ENCODE measurements at places on chromosomes 4 and X.

GRCh38 chr4:83556816-83557215 lies 20.9 kb downstream of the GPAT3 start:
- no peak for DNase-seq

- no peak for DNase-seq
Measured at GRCh38 chr4:16489226-16489625, 263.0 kb upstream of the TAPT1 start.

GRCh38 chrX:91414713-91415112 lies 19.9 kb upstream of the PABPC5 start:
- no peak for DNase-seq

DNA sequence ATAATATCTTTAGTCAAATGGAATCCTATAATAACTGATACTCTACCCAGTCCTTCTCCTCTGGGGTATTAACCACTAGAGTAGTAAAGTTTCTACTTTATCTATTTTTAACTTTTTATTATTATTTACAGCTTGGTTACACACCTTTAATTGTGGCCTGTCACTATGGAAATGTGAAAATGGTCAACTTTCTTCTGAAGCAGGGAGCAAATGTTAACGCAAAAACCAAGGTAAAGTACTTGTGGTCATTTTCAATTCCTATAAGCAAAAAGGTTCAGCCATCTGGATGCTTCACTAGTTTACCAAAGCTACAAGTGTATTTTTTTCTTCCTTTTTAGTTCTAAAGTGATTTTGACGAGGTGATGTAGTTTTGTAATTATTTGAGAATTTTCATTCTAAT lies 238.8 kb downstream of the ANK2 start:
- DNase-seq: no peak

DNA sequence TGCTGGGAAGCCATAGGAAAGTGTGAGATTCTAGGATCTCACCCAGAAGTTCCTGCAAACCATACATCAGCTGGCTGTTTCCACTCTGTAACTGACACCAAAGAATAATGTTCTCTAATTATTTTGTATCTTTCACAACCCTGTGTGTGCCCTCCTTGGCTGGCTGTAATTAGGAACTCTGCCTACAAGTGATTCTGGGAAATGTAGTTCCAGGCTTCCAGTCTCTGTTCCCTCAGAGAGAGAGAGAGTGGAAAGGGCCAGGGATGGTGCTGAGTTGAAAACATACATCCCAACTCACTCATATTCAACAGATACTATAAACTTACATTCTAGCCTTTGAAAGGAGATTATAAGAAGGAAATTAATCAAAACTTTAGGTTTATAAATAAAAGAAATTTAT lies 57.5 kb upstream of the C1QTNF7 start:
- no peak for DNase-seq

DNA sequence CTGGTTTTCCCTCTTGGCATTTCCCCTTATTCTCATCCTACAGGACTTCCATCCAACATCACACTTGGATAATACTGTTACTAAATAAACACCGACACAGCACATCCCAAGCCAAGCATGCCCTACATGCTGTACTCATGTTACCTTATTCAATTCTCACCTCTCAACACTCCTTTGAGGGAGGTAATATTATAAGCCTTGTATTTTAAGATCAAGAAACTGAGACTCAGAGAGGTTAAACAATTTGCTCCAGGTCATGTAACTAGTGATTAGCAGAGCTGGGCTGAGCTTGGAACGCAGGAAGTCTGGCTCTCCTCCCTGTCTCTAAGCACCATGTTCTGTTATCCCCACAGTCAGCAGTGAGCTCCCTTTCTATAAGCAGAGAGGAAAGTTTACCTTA lies 333.6 kb upstream of the IGFBP7 start:
- DNase-seq: no peak

DNA sequence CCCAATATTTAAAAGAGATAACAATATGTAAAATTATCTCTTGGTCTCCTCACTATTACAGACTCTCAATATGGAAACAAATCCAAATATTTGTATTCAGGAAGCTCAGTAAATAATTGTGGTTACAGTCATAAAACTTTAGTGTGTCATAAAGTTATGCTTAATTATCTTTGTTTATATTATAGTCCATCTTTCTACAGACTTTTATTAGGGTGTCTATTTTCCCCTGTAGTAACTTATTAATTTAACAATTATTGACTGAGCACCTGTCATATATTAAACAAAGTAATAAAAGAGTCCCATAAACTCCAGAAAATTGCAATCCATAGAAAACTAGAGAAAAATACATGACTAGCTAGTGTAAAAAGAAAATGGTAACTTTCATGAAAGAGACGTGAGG lies 61.6 kb upstream of the GPM6A start:
- DNase-seq: no peak

DNA sequence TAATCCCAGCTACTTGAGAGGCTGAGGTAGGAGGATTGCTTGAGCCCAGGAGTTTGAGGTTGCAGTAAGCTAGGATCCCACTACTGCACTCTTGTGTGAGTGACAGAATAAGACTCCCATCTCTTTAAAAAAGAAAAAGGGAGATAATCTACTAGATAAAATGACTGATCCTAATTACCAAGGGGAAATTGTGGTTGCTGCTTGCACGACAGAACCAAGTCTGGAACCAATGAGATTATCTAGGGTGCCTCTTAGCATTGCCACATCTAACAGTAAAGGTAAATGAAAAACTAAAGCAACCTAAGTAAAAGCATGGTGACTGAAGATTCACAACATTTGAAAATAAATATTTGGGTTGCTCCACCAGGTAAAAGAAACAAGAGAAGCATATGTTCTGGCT lies 185.1 kb downstream of the PDHA2 start:
- no peak for DNase-seq

DNA sequence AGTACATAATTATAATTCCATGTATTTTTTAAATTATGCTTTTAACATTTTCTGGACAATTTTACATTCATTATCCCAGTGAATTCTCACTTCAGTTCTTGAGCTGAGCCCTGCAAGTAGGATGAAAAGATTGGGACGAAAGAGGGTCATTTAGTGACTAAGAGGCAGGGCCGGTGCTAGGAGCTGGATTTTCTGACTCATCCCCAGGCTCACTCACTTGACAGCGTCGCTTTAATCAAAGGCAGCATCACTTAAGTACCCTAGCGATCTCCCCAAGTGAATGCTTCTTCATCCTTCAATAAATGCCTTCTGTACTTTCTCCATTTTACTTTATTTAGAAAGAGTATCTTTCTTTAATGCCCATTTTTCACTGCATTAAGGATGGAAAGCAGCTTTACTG lies 263.6 kb downstream of the HS3ST1 start:
- DNase-seq: peak; percentile 45

DNA sequence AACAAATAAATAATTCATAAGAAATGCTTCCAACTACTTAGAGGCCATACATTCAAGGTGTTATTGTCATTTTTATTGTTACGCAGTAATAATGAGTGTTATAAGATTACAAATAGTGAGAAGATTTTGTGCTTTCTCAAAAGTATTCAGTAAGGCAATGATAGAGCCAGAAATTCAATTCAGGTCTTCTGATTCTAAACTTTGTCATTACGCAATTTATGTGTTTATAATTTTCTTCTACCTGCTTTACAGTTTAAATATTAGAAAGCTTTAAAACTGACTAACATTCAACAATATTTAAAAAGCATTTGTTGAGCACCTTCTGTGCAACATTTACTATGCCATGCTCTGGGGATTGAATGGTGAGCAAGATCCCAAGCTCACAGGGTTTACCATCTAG lies 183.4 kb upstream of the ETNPPL start:
- no peak for DNase-seq

- DNase-seq: no peak
Measured at GRCh38 chr4:42306221-42307109, 90.8 kb upstream of the SHISA3 start.

GRCh38 chr4:1683261-1683735 lies 815 bp downstream of the FAM53A start:
- peak; percentile 89 for DNase-seq

GRCh38 chr4:24890561-24891126 lies 22.2 kb downstream of the CCDC149 start:
- no peak for DNase-seq

DNA sequence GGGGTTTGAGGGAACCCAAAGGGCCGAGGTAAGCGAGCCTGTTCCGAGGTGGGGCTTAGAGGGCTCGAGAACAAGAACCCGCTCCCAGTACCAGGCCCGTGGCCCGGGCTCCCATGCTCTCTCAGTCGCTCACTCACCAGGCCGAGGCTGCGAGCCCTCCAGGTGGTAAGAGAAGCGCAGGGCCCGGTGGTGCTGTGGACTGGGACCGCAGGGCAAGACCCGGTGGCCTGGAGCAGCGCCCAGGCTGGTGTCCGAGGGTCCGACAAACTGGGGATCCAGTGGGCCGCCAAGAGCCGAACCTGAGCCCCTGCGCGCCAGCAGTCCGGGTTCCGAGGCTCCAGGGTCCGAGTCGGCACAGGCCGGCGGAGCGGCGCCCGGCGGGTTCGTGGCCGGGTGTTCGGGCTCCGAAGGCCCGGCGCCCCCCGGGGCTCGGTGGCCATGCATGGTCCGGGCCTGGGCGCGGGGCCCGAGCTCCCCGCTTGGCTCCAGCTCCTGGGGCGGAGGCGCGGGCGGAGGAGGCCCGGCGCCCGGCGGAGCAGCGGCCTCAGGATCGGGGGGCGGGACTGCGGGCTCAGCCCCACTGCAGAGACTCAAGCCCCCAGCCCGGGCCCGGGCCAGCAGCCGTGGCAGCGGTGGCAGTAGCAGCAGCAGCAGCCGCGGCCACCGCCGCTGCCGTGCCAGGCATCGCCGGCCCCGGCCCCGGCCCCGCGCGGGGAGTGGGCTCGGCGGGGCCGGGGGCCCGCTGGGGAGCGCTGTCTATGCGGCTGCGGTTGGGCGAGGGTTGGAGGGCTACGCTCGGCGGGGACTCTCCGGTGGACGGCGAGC lies 833 bp downstream of the FGD1 start:
- DNase-seq: no peak

DNA sequence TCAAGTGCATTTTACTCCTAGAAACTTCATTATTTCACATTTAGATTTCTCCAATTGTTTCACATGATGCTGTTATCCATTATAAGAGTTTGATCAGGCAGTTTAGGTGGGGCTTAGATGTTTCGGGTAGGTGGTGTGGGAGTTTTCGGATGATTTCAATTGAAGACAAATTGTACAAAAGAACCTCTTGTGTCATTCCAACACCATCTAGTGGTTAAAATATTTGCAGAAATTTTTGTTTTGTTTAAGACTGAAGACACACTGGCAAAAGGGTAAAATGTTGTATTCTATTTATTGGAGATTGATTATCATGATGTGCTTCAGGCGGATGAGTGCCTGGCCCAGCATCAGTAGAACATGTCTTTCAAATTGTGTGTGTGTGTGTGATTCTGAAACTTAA lies 212.7 kb downstream of the SH3BGRL start:
- no peak for DNase-seq

DNA sequence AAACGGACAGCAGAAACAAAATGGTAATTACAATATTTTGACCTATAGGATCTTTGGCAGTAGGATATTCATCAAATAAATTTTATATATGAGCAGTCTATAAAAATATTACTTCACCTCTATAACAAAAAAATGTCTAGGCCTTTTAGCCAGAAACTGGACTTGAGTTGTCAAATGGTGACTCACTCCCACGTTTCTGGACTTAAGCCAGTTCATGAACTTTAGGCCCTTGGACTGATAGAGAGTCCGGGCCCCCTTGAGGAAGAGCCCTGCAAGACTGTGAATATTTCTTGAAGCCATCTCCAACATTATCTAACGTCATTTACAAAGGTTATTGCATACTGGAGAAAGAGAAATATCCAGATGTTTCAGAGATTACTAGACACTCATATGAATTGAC lies 106.8 kb upstream of the FAM47A start:
- DNase-seq: peak; percentile 5

DNA sequence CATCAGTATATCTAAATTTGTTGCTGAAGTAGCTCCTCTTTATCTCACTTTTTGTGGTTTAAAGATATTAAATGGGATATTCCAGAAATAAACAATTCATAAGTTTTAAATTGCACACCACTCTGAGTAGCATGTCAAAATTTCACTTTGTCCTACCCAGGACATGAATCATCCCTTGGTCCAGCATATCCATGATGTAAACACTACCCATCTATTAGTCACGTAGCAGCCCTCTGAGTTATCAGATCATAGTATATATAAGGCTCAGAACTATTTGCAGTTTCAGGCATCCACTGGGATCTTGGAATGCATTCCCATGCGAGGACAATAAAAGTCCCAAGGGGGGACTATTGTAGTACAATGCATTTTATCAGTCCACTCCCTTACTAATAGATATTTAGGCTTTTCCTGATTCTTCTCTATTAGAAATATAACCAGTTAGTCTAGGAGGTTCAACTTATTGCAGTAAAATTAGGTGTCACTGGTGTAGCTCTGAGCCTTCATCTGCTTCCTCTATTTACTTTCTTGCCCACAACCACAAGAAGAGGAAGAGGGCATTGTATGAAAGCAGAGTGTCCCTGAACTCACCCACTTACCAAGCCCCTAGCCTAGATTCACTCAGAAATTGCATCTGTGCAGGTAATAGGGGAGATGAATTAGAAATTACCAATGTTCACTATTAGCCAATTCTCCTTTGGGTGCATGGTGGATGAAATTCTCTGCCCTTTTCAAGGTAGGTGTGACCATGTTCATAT lies 409.8 kb upstream of the GALNT7 start:
- peak; percentile 82 for DNase-seq

- peak; percentile 94 for DNase-seq
Measured at GRCh38 chrX:13223868-13224567, 95.8 kb downstream of the ATXN3L start.
